ENCODE measurements at places on chromosomes 16 and 17.

- no peak for DNase-seq
These were observed 12.0 kb downstream of the SRCAP start for GRCh38 chr16:30710971-30711370.

GRCh38 chr17:81513372-81513752, 763 bp upstream of the ACTG1 start:
- peak; percentile 83 for DNase-seq

GRCh38 chr16:28879261-28879840, 1.1 kb downstream of the ATP2A1 start:
- peak; percentile 33 for DNase-seq

- DNase-seq, result no peak
These were observed 301.7 kb upstream of the IRX5 start for GRCh38 chr16:54628796-54629625.

- no peak for DNase-seq
These were observed 291.1 kb upstream of the IRX3 start for GRCh38 chr16:54577651-54578128.

DNA sequence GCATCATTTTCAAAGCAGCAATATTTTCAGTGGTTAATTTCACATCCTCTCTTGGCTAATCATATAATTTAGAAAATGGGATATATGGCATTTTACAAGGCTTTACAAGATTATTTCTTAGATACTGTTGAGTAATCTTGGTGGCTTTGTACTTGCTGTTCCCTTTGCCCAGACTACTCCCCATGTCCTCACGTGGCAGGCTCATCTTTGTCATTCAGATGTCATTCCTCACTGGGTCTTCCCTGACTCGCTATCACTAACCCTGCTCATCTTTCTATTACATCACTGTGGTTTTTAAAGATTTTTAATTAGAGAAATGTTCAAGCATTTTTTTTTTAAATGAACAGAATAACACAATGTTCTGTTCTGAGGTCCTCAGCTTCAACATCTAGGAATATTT, 240.0 kb upstream of the IRX5 start:
- DNase-seq, result no peak

- peak; percentile 35 for DNase-seq
These were observed 6.2 kb downstream of the DNAJC7 start for GRCh38 chr17:42010898-42011516.

GRCh38 chr16:72443809-72444208, 271.9 kb upstream of the PMFBP1 start:
- DNase-seq, result no peak

GRCh38 chr17:76107509-76107908, 3.9 kb upstream of the EXOC7 start:
- DNase-seq, result peak; percentile 59

- DNase-seq, result no peak
These were observed 189.2 kb downstream of the MAF start for GRCh38 chr16:79411357-79411756.

- DNase-seq, result no peak
These were observed 6.0 kb downstream of the TTC19 start for GRCh38 chr17:16005636-16006035.

GRCh38 chr16:716200-716568, 1.3 kb downstream of the METRN start:
- DNase-seq, result no peak

- DNase-seq, result no peak
These were observed 118.9 kb upstream of the IRX3 start for GRCh38 chr16:54405478-54405877.

- DNase-seq, result no peak
These were observed 97.3 kb downstream of the ANKRD11 start for GRCh38 chr16:89392881-89393737.

DNA sequence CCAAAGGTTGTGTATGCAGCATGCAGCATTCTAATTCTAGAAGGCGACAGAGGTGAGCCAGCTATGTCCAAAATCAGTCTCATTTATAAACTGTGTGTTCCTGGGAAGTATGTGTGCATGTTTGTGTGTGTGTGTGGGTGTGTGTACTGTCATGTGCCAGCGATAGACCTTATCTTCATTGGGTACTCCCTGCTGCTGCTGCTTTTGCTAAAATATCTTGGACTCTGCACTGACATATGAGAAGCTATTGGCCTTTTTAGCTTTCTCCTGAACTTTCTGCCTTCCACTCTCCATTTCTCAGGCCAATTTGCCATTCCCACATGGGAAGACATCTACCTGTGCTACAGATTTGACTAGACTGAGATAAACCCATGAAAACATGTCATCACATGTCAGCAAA, 2.0 kb upstream of the LPO start:
- DNase-seq, result no peak

GRCh38 chr17:8967861-8968260, 2.4 kb upstream of the PIK3R5 start:
- DNase-seq, result no peak
